ENCODE measurements at places on chromosomes 16 and 17. TPM values are rescaled to one million over a fixed set of nuclear protein-coding genes. Genes with fewer than 3 reads are reported as not detected.

CDH8 gene
- total RNA-seq: 0.98 TPM

HSPB9 gene
- 1.2 TPM for total RNA-seq

PIRT gene
- 6.4 TPM for total RNA-seq

FBXW10B gene
- 6.9 TPM for total RNA-seq

BLTP2 gene
- 65.6 TPM for total RNA-seq

All from vagina (tissue), 2 donors.